ENCODE measurements at places on chromosomes 11 and 22.

GRCh38 chr11:75291741-75292140 lies 51.2 kb downstream of the TPBGL start:
- DNase-seq = no peak

DNA sequence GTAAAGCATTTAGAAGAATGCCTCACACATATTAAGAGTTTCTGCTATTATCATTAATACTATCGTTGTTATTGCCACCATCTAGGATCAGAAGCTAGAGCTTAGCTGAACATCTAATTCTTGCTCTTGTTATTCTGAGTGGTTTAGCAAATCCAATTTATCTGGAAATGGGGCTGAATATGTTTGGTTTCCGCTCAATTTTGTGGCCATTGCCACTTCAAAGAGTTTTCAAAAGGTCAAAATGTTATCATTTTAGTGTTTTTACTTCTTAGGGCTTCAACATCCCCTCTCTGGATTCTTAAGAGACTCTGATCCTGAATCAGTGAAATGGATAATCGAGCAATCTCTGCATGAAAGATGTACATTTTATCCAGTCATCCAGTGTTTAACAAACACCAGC lies 10.2 kb upstream of the PIK3IP1 start:
- DNase-seq = no peak

- DNase-seq = no peak
Observed at GRCh38 chr11:1516273-1517067, 29.9 kb upstream of the MOB2 start.

DNA sequence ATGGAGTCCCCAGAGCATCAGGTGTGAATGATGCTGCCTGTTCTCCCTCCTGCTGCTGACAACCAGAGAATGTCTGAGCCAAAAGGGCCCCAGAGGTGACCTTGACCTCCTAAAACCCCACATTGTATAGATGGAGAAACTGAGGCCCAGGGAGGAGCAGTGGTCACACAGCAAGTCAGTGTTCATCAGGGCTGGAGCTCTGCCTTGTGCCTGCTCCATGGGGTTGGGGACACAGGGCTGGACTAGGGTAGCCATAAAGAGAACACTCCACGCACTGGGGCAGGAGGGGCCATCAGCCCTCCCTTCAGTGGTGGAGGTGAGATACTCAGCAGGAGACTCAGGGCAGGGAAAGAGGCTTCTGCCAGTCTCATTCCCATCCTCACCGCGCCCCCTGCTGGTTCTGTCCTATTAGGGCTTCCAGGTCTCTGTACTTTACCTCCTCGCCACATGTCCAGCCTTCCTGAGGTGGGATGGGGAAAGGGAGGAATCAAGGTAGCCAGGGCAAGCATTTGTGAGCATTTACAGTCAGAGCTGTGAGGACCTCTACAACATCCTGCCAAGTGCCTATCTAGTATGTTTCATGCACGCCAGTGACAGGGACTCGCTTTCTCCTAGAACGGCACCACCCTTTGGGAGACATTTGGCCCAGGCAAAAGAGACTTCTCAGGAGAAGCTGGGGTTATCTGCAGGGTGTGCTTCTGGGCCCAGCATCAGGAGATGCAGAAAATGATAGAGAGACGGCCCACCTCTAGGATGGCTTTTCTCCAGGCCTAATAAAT lies 43.2 kb downstream of the NEU3 start:
- peak; percentile 31 for DNase-seq

DNA sequence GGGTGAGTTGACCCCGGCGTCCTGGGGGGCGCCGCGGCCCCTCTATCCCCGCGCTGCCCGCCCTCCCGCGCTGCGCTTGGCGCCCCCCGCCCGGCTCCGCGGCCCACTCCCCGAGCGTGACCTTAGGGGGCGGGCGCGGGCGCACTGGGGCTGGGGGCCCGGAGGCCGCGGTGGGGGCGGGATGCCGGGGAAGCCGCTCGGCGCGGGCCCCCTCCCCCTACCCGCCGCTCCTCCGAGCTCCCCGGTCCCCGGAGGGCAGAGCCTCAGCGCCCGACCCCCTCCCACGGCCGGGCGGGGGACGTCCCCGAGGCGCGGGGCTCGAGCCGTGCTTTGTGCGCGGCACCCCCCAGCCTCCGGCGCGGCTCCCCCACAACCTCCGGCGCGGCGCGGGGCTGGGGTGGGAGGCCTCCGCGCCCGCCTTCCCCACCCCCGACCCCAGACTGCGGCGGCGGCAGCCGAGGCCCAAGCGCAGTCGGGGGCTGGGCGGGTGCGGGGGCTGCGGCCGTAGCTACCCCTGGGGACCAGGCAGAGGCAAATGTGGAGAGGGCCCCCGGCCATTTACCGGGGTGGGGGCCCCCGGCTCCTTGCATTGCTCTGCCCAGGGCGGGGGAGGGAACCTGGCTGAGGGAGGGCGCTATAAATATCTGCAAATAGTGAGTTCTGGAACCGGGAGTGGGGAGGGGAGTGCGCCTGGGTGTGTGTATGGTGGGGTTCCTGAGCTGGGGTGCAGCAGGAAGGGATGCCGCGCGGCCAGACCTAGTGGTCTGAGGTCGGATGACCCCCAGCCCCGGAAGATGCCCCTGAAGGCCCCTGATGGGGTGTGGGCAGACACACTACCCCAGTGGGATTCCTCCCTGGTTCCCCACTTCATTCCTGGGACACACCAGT lies 988 bp downstream of the MGAT3 start:
- no peak for DNase-seq

GRCh38 chr11:6757373-6757967 lies 14.3 kb downstream of the OR2AG2 start:
- DNase-seq = peak; percentile 40

DNA sequence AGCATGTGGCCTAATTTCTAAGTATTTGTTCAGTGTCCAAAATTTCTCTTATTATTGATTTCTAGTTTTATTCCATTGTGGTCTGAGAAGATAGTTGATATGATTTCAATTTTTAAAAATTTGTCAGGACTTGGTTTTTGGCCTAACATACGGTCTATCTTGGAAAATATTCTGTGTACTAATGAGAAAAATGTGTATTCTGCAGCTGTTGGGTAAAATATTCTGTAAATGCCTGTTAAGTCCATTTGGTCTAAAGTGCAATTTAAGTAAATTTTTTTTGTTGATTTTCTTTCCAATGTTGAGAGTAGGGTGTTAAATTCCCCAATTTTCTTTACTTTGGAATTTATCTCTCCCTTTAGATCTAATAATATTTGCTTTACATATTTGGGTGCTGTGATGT lies 78.3 kb downstream of the TECTA start:
- DNase-seq = no peak

GRCh38 chr11:47369676-47370075 lies 8.7 kb downstream of the SPI1 start:
- no peak for DNase-seq

DNA sequence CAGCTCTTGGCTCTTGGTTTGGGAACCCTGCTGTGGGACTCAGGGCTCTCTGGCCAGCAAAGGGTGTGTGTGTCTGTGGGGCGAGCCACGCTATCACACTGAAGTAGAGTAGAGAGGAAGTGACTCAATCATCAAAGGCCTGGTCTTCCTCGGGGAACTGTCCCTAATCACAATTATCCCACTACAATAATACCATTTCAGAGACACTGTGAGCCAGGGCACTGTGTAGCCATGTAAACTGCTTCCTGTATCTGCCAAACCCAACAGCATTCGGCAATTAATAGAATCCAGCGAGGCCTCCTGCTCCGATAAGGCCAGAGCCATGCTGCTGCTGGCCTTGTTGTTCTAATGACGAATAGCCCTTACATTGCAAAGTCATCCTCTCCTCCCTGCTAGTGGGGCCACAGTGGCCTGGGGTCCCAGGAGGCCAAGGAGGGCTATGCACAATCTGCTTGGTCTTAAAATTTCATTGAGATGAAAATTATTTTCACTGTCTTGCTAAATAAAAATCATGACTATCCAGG lies 49.8 kb upstream of the LMO2 start:
- no peak for DNase-seq

GRCh38 chr22:42686756-42687491 lies 33.7 kb downstream of the A4GALT start:
- no peak for DNase-seq

DNA sequence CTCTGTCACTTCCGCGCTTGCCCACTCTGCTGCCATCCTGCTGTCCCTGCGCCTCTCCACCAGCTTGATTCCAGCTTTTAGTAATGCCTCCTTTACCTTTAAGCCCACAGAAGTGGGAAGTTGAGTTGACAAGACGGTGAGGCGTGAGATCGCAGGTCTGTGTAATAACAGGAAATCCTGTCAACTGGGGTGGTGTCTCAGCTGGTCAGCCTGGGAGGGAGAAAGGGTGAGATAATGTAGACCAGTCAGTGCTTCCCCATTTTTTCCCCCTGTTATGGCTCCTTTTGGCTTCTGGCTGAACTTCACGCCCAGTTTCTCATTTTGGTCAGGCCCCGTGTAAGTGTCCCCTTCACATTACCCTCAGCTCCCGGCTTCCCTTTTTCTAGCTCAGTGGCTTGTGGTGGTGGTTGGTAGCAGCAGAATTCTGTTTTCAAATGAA lies 98.9 kb downstream of the TRAF6 start:
- no peak for DNase-seq

DNA sequence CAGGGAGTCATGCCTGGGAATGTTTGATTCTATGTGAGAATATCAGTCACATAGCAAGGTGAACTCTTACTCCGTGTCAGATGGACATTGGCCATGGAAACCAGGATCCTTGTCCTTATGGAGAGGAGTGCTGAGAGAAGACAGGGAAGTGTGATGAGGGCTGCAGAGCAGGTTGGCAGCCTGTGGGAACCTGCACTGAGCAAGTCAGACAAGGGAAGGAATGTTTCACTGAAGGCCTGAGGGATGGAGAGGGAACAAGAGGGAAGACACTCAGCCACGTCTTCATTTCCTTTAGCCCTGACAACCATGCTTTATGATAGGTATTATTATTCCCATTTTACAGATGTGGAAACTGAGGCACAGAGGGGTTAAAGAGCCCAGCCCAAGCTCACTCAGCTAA lies 38.4 kb upstream of the HORMAD2 start:
- no peak for DNase-seq

GRCh38 chr11:118837868-118838267 lies 45.8 kb upstream of the CXCR5 start:
- no peak for DNase-seq

- DNase-seq = no peak
Observed at GRCh38 chr22:42286205-42286604, 15.8 kb upstream of the TCF20 start.

GRCh38 chr11:125069796-125070195 lies 6.7 kb downstream of the SLC37A2 start:
- DNase-seq = no peak

- DNase-seq = no peak
Observed at GRCh38 chr11:94271885-94272372, 32.5 kb upstream of the IZUMO1R start.

GRCh38 chr11:65224930-65225278 lies 36.9 kb upstream of the POLA2 start:
- DNase-seq = no peak

DNA sequence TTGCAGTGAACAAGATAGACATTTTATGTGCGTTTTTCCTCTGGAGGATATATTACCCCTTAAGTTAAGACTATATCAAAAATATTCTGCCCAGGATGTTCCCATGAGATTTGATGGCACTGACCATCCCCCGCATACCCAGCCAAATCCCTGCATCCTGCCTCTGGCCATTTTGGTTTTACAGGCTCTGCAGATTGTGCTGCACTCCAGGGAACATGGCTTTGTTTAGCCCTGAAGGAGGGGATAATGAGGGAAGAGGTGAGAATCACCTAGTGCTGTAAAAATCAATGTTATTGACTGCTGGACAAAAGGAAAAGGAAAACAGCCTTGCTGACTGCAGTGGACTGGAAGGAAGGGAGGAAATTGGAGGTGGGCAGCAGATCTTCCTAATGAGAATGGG lies 717.4 kb downstream of the DLG2 start:
- DNase-seq = no peak

DNA sequence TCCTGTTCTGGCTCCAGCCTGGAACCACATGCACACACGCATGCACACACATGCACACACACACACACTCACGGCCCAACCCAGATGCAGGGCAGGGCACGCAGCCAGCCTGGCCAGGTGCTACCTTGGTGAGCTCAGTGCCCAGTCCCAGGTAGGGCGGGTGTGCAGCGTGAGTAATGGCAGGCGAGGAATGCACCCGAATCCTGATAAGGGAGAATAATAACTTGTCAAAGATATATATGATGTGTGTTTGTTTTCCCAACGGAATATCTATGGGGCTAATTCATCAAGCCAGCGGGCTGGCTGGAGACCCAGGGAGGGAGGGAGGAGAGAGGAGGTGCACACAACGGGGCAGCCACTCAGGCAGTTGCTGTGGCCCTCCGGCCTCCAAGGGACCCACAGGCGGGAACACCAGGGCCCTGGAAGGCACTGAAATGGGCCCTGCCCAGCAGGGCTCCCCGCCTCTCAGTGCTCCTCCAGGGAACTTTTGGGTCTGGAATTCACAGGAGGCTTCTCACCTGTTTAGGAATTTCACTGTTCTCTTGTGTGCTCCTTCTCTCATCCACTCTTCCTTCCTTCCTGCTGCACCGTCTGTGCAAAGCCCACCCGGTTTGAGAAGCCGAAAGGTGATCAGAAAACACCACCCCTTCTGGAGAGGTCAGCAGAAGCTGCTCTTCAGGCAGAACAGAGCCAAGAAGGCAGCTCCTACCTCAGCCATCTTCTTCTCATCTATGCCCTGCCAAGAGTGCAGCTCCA lies 79.0 kb downstream of the BUD13 start:
- no peak for DNase-seq

DNA sequence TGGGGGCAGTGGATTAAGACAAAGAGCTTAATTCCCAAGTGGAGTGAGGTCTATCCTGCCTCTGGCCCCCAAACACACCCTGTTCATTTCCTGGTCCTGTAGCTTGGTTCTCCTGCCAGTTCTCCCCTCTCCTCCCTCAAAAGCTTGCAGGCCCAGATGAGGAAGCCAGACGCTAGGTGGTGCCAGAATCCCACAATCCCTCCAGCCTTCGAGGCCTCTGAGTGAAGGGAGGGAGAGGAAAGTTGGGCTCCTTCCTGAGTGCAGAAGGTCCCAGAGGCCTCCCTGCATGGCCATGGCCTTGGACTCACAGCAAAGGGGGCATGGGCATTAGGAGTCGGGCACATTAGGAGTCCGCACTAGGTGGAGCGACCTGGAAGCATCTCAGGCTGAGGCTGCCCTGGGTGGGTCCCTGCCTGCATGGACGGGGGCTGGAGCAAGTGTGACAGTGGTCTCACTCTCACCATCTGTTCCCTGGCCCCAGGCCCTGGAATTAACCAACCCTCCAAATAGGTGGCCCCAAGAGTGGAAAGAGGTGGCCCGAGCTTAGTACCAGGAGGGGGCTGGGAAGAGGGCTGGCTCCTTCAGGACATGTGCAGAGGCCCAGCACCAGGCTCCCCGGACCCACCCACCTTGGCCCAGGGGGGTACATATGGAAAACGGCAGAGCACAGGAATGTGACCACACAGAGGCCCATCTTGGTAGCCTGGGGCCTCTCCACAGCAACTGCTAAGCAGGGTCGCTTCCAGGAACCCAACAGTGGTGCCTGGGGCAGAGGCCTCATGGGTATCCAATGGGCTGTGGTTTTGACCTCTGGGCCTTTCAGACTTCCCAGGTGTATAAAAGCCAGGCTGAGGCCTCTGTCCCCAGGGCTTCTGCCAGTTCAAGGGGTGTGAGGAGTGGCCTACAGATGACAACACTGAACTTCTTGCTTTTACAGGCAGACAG lies 5.2 kb downstream of the FXYD2 start:
- no peak for DNase-seq
